ENCODE measurements at places on chromosomes 4 and X.

GRCh38 chr4:79211490-79211889, 114.4 kb downstream of the NAA11 start:
- DNase-seq: no peak

DNA sequence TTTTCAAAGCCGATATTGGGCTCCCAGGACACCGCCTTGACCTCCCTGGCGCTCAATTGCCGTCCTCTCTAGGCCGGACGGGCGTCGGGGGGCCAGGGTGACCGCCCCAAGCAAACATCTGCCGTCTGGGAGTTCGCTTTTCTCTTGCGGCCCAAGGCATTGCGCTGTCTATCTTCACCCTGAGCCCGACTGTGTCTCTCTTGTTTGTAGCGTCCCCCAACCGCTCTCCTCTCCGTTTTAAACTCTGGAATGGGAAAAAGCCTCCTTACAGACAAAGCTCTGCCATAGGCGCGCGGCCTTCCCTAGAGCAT, 551 bp upstream of the ARX start:
- no peak for DNase-seq

DNA sequence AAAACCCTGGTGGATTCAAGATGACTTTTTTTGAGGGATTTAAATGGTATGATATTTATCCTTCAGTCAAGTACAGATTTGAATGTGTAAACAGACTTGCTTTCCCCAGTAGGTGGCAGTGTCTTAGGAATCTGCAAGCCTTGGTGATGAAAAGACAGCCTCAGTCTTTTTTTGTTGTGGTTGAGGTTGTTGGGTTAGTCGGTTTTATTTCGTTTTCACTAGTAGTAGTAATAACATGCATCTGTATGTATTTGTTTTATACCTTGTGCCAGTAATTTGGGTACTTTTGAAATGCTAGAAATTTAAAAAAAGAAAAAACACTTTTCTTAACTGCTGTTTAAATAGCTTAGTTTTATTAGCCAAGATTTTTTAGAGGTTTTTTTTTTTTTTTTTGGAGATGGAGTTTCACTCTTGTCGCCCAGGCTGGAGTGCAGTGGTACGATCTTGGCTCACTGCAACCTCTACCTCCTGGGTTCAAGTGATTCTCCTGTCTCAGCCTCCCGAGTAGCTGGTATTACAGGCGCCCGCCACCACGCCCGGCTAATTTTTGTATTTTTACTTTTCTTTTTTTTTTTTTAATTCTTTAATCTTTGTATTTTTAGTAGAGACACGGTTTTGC, 39.2 kb downstream of the COPS4 start:
- DNase-seq: peak; percentile 45

DNA sequence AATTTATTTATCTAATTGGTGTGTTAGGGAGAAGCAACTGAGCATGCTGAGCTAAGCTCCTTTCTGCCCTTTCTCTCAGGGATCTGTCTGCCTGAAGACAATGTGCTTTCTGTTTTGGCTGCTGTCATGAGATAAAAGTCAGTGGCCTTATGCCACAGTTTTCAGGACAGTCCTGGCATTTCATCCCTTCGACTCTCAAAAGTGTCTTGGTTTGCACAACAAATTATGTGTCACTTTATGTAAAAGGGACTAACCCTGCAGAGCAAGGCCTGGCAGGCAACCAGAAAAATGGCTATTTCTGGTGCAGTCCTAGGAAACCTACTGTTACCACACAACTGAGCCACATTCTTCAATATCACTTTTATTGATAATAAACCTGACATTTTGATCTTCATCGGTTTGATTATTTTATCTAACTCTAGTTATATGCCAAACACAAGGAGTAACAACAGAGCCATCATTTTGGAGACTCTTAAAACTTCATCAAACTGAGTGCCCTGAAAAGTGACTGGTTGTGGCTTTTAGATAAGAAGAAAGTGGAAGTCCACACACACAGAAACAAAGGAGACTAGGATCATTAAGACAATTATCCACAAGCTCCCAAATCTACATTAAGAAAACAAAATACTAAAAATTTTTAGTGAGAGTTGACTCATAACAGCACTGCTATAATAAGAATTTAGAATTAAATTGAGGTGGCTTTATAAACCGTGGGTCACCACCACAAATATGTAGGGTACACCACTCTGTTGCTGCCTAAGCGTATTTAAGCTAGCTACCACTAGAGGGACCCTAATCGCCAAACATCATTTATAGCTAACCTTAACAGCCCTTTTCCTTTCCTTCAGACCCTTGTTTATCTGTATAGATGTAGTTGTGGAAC, 95.9 kb upstream of the PTPN13 start:
- DNase-seq: peak; percentile 51

GRCh38 chrX:69297506-69297905, 132.3 kb upstream of the PJA1 start:
- no peak for DNase-seq

DNA sequence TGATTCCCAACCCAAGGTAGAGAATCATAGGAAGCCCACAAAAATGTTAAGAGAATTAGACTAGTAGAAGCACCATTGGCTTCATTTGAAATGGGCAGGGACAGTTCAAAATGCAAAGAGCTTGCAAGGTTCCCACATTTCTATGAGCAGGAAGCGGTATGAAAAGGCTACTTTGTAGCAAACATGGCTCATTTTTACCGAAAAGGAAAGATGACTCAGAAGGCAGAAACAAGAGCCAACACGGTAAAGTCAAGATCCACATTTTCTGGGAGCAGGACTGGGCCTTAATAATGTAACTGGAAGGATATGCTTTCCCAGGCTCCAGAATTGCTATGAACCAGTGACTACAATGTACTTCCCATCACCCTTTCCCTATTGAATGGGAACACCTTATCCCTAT, 89.5 kb downstream of the GLRA3 start:
- peak; percentile 2 for DNase-seq

- no peak for DNase-seq
Observed at GRCh38 chr4:152269448-152270191, 266.3 kb downstream of the FBXW7 start.

DNA sequence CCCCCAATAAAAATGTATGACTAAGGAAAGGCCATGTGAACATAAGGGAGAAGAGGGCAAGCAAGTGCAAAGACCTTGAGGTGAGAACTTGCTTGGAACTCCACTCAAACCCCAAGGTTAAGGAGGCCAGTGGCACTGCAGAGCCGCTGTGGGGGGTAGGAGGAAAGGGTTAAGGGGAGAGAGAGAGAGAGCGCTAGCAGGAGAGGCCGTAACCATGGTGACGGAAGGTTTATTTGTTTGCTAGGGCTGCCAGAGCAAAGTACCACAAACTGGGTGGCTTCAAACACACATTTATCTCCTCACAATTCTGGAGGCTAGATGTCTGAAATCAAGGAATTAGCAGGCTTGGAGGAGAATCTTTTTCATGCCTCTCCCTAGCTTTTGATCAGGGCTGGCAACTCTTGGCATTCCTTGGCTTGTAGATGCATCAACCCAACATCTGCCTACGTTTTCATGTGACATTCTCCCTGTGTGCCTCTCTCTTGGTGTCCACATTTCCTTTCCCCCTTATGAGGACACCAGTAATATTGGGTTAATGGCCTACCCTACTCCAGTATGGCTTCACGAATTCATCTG, 35.2 kb downstream of the SMIM20 start:
- DNase-seq: no peak

- DNase-seq: no peak
Observed at GRCh38 chr4:20074450-20074849, 177.3 kb upstream of the SLIT2 start.

- DNase-seq: no peak
Observed at GRCh38 chrX:51896626-51897025, 3.2 kb downstream of the MAGED1 start.

GRCh38 chr4:153067376-153067775, 131.3 kb downstream of the FHDC1 start:
- no peak for DNase-seq

DNA sequence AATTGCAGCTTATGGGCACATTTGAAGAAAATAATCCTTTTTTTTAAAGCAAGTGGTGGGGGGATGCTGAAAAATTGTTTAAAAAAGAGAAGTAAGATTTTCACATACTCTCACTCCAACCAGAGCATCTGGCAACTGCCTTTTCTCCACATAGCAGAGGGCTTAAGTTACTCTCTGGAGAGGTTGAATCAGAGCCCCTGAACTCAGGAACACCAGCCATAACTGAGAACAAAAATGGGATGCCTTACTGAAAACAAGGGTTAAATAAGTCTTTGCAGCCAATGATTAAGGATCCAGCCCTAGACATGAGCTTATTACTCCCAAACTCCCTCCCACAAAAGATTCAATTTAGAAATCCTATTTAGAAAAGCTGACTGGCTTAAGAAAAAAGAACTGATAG, 27.5 kb downstream of the CASK start:
- no peak for DNase-seq

GRCh38 chrX:7218321-7219152, 70.6 kb upstream of the PUDP start:
- no peak for DNase-seq

GRCh38 chr4:100118181-100118580, 72.1 kb downstream of the DDIT4L start:
- DNase-seq: no peak

GRCh38 chr4:184364100-184364921, 110.0 kb downstream of the IRF2 start:
- DNase-seq: no peak

DNA sequence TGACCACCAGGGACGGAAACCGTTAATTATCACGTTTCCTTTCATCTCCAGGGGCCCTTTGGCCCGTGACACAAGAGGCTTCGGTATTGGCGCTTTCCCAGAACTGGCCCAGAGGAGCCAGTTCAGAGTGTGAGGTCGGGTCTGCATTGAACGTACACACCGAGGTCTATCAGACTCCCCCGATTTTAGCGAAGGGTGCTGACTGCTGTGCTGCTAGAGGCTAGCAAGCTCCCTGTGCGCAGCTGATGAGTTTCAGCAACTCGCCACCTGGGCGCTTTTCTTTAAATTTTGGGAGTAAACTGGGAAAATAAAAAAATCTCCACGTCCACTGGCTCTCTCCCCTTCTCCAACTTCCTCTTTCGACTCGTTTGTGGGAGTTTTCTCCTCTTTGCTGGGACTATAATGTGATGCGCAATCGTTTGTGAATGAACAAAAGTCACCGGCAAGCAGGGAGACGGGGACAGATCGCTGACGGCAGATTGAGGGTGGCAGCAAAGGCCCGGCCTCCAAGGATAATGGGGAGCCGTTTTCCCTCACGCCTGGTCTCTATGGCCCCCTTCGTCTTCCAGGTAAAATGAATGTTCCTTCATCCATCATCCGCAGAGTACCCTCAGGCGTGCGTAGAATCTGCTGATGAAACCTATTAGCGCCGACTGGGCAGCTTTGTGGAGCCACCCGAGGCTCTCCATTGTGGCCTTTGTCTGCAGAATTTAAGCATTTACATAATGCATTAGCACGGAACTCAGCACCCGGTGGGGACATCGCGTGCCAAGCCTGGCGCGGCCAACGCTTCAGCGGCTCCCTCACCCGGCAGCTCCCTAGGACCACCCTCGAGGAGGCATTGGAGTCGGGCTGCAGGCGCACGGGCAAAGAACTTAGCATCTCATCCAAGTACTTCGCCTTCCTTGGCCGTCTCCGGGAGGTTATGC, 1.6 kb upstream of the LRAT start:
- DNase-seq: no peak

DNA sequence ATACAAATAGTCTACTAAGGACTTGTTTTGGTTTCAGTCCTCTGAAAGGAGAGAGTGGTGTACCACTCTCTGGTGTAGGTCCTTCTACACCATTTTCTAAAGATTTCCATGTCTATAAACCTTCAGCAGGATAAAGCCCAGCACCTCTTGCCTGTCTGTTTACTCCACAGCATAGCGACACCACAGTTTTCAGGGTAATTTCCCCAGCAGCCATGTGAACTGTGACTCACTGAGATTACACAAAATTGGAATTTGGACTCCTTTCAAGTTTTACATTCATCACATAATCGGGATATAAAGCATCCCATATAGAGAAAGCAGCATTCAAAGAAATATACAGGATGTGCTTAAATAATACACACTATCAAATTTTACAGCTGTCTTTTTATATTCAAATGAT, 229.6 kb downstream of the PRDM5 start:
- DNase-seq: peak; percentile 53

DNA sequence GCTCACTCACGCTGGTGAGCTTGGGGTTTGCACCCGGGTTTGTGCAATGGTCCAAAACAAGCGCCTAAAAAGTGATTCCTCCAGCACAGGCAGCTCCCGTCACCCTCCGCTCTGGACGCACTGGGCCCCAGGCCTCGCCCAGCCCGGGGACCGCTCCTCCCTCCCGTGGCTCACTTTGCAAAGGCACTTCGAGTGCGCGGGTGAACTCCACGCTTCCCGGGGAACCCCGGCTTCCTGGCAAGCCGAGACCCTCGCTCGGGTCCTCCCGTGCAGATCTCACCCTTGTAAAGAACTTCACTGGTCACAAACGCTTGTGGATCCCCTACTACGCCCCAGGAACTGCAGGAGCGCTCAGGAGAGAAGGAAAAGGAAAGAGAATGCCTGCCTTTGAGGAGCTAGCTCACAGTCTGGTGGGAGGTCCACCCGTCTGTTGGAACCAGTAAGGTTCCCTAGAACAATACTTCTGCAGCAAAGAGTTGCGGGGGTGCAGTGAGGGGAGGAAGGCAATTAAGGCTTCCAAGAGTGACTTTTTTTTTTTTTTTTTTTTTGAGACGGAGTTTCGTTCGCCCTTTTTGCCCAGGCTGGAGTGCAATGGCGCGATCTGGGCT, at the start of gene CTPS2:
Gene CTPS2, minus strand, starts transcription at position 122 of the 608 bp plus-strand sequence. CDS start 9,767 bp downstream, outside the sequence.
- peak; percentile 64 for DNase-seq

DNA sequence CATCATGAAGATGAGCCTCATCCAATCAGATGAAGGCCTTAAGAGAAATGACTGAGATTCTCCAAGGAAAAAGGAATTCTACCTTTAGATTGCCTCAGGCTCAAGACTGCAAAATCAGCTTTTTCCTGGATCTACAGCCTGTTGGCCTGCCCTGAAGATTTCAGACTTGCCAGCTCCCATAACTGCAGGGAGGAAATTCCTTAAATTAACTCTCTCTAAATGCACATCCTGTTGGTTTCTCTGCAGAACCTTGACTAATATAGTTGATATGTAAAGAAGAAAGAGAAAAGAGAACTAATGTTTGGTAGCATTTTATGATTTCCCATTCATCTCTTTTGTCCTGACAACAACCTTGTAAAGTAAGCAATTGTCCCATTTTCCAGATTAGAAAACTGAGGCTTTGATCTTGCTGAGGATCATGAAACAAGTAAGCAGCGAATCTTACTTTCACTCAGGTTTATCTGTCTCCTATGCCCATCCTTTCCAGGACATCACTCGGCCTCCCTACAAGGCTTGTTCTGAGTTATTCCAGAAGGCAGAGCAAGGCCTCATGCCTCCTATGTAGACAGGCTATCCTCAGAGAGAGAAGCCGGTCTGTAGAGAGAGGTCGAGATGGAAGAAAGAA, 115.0 kb upstream of the LDB2 start:
- no peak for DNase-seq

- DNase-seq: no peak
Observed at GRCh38 chr4:40648742-40649281, 19.1 kb upstream of the RBM47 start.

Measured in RWPE1 (cell line).